T-helper 17 cell (primary cell): ENCODE measurements at places on chromosomes 1 and 21. TPM values are rescaled to one million over a fixed set of nuclear protein-coding genes. Genes with fewer than 3 reads are reported as not detected.

The IGSF8 gene
- 29.3 TPM for total RNA-seq

GRCh38 chr1:45205910-45206721 lies at the start of gene ZSWIM5:
Gene ZSWIM5 (minus strand): TSS chr1:45206605. CDS start chr1:45206350, 255 bp downstream.
- DNase-seq, result peak; percentile 51

- no peak for DNase-seq
Observed at GRCh38 chr1:107250169-107250568, 109.3 kb downstream of the NTNG1 start.

DNA sequence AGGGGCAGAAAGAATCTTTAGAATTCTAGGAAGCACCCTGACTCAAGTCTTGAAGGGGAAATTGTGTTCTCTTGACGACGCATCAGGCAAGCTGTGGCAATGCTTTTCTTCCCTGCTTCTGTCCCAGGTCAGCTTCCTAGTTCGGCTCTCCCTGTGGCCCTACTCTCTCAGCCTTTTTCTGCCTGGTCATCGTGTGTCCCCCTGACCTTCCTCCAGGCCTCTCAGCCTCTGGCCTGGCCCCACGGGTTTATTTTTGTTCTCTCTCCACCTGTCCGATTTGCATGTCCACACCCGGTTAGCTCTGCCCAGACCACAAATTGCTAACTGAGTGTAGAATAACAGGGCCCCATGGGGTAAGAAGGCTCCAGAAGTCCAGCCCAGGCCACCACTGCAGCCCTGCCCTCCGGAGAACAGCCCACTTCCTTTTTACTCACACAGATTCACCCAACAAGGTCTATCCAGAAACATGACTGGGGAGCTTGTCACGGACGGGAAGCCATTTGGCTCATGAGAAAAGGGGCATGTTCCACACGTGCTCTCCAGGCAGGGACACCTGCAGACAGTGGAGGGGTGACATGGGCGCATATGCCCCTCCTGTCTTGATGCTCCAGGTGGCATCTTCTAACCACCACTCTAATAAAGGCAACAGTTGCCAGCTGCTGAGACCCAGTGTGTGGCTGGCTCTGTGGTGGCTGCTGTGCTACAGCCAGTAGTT lies 9.8 kb downstream of the KCNN3 start:
- no peak for DNase-seq

The CD164L2 gene
- total RNA-seq, result not detected

GRCh38 chr1:26602378-26602959 lies 72.9 kb downstream of the RPS6KA1 start:
- no peak for DNase-seq

- DNase-seq, result no peak
Observed at GRCh38 chr1:209199822-209200221, 383.7 kb upstream of the CAMK1G start.

DNA sequence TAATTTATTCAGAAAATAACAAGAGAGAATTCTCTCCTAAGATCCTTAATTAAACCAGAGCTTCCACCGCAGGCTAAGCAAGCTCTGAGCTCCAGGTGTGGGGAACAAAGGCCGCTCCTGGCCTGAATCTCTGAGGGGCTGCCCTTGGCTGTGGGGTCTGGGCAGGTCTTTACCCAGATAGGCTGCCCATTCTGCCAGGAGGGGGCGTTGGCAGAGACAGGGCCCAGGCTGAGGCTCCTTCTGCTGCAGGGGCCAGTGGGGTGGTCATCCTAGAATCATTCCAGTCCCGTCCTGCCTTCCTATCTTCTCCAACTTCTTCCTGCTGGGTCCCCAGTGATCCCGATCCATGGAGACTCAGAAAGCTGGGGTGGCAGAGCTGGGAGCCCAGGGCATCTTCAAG lies 82.9 kb upstream of the POU3F1 start:
- no peak for DNase-seq

The LCE1B gene
- total RNA-seq, result not detected

- DNase-seq, result no peak
Observed at GRCh38 chr1:94753171-94753972, 66.8 kb upstream of the SLC44A3 start.

The DCDC2B gene
- not detected for total RNA-seq
